Fibroblast of upper back skin (primary cell): ENCODE measurements at places on chromosomes 5 and 9.

- DNase-seq, result no peak
Measured at GRCh38 chr9:70978085-70978484, 143.3 kb downstream of the TRPM3 start.

DNA sequence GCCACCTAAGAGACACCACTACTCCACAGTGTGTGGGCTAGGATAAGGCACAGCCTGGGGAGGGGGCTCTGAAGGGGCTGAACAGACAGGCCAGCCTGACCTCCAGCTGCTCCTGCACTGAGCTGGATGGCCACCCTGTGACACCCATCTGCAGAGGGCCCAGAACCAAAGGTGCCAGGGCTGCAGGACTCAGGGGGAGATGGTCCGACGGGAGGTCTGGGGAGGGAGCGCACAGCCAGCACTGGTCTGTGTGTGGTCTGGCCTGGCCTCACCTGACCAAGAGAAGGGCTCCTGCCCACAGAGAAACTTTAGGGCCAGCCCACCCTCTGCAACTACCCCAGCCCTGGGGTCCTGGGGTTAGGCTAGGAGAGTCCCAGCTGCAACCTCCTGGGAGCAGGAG, 789 bp downstream of the LTC4S start:
- DNase-seq, result no peak

DNA sequence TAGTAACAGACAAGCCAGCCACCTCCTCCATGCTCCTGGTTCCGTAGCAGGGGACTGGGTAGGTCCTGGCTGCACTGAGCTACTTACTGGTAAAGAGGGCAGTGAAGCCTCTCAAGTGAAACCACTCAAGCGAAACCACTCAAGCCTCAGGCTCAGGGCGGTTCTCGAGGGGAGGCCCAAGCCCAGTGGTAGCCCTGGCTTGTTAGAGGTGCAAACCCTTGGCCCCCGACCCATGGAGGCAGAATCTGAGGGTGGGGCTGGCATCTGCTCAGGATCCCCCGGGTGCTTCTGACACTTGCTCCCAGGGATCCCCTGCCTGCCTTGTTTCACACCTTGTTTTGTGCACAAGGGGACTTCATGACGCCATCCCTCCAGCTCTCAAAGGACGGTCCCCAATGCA, 76.5 kb upstream of the OLFM1 start:
- no peak for DNase-seq

GRCh38 chr5:175060257-175060656, 335.9 kb downstream of the MSX2 start:
- no peak for DNase-seq

- DNase-seq, result no peak
Measured at GRCh38 chr9:748861-749497, 92.5 kb upstream of the DMRT1 start.

DNA sequence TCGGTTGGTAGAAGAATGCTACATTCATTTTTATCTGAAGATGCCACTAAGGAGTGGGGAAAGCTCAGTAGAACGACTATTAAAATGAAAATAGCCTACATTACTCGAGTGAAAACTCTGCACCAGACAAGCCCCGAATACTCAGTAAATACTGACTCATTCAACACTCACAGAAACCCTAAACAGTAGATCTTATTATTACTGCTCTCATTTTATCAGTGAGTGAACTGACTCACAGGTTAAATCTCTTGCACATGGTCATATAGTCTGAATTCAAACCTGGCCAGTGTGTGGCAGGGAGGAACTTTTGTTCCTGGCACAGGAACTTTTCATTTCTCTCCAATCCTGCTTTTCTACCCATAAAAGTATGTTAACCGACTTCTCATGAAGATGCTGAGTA, 9.6 kb upstream of the PAPPA start:
- peak; percentile 73 for DNase-seq

DNA sequence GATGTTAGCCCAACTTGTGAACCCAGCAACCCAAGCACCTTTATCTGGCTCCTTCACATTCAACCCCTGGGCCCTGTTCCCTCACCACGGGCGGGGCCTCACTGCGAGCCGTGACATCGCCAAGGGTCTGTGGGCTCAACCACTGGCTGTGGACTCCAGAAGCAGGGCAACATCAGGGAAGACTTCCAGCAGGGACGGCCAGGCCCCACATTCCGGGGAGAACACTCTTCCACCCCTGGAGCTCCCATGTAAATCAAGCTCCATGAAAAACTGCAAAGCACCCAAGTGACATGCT, 175.3 kb downstream of the ERCC6L2 start:
- no peak for DNase-seq

GRCh38 chr5:87361536-87362213, 51.1 kb downstream of the CCNH start:
- peak; percentile 57 for DNase-seq

DNA sequence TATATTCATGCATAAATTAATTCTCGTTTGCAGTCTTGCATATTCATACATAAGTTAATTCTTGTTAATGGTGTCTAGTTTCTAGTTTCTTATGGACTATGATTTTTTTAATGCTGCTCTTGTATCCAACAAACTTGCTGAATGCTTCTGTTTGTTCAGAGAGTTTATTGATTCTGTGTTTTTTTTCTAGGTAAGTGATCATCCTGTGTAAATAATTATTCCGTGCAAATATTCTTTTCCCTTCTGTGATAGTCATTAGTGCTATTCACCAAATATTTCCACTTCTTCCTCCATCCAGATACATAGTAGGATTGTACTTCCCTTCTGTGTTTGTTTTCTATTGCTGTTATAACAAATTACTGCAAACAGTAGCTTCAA, 35.8 kb upstream of the SHISAL2B start:
- no peak for DNase-seq

DNA sequence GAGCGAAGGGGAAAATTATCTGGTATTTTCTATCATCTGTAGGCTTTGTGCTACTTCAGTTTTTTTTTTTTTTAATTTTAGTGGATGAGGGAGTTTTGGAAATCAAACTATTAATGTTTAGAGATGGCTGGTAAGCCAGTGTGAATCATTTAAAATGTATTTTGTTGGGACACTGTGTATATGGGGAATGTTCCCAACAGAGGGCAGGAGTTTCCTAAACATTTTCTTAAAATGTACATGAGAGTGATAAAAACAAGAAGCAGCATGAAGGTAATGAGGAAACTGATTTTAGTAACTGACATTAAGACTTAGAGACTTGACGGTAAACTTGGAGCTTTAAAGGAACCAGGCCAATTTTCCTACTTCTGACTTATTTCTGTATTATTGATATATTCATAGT, 68.2 kb upstream of the ITGA2 start:
- peak; percentile 39 for DNase-seq

- DNase-seq, result no peak
Measured at GRCh38 chr9:121785673-121786542, 134.5 kb downstream of the DAB2IP start.

GRCh38 chr5:65014769-65015168, 246.0 kb downstream of the CWC27 start:
- DNase-seq, result no peak

DNA sequence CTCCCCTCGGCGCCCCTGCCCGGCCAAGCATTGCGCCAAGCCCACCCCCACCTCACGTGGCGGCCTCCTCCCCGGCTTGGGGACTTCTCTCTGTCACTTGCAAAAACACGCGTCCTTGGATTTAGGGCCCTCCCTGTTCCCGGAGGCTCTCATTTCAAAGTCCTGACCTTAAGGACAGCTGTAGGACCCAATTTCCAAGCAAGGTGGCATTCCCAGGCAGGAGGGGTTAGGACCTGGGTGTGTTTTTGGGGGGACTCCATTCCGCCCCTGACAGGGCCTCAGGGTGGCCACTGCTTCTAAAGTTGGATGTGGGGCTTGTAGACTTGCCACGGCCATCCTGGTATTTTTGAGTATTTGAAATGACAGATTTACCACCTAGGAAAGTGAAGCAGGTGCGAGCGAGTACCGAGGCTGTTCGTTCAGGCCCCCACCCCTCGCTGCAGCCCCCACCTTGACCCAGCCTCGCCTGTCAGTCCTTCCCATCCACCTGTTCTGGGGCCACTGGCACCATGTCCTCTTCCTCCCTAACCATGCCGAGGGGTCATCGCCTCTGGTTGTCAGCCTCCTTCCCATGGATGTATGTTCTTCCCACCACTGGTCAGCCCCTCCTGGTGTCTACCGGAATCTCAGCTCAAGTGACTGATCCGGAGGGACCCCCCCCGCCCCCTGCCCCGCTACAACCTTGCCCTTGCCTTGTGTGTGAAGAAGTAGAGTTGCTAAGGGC, 52.4 kb downstream of the MRPL36 start:
- DNase-seq, result no peak

- no peak for DNase-seq
Measured at GRCh38 chr9:4879115-4879558, 86.4 kb downstream of the RCL1 start.

DNA sequence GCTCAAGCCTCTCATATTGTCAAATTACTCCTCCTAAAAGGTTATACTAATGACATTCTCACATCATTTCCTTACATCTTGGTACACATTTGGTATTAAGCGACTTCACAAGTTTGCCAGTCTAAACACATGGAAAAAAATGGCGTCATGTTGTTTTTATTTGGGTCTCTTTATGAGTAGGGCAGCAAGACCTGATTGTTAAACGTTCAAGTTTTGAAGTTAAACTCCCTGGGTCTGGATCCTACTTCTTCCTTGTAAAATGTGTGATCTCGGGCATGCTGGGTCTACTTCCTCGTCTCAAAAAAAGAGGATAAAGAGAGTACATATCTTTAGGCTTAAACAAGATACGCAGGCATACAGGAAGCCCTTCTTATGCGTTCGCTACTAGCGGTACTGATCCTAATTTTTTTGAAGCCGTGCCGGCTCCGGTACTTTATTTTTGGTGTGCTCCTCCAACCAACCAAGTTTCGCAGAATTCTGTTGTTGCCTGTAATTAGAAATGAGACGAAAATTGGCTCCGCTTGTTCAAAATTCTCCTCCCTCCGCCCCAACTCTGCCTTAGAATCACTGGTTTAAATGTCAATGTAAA, 596 bp upstream of the CDC37L1 start:
- DNase-seq, result no peak

DNA sequence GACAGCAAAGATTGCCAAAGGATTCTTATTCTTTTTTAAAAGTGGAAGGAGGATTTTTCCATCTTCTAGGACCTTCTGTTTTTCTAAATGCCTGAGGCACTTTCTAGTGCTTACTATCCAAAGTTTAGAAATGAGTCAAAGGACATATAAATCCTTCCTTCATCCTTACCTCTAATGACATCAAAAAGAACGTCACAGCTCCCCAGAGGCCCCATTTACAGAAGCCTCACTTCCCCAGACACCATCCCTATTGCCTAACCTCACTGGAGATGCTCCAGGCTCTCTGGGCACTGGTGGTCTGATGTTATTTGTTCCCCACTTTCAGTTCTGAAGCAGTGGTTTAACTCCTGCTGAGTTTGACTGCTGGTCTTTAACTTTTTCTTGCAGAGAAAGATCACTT, 504.3 kb downstream of the AGTPBP1 start:
- DNase-seq, result peak; percentile 28

DNA sequence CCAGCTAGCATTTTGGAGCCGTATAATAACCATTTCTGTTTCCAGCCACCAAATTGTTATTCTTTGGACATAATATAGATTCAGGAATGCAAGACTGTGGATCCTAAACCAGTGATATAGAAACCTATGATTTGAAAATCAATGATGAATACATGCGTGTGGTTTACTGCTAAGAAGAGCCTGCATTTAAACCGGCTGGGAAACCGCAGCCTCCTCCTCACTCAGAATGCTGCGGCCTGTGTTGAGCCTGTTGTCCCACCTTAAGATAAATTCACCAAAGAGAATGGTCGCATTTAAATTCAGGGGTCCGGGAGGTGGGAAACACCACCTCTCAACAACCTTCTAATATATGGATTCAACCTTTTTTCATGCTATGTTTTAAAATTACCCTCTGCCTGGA, 148.0 kb downstream of the MEF2C start:
- DNase-seq, result no peak

- no peak for DNase-seq
Measured at GRCh38 chr5:150596826-150597225, 43.6 kb upstream of the SYNPO start.

DNA sequence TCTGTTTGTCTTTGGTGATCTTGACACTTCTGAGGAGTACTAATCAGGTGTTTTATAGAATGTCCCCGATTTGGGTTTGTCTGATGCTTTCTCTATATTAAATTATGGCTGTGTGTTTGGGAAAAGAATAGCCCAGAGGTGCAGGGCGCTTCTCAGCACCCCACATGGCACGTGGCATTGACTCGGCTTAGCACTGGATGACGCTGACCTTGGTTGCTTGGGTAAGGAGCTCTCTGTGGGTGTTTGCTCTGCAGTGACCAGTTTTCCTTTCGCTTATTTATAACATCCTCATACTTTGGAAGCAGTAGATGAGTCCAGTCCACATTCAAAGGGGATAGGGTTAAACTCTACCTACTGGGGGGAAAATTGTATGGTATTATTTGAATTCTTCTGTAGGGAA, 12.5 kb upstream of the FAM120AOS start:
- no peak for DNase-seq

GRCh38 chr5:78245136-78245535, 49.4 kb downstream of the AP3B1 start:
- no peak for DNase-seq

DNA sequence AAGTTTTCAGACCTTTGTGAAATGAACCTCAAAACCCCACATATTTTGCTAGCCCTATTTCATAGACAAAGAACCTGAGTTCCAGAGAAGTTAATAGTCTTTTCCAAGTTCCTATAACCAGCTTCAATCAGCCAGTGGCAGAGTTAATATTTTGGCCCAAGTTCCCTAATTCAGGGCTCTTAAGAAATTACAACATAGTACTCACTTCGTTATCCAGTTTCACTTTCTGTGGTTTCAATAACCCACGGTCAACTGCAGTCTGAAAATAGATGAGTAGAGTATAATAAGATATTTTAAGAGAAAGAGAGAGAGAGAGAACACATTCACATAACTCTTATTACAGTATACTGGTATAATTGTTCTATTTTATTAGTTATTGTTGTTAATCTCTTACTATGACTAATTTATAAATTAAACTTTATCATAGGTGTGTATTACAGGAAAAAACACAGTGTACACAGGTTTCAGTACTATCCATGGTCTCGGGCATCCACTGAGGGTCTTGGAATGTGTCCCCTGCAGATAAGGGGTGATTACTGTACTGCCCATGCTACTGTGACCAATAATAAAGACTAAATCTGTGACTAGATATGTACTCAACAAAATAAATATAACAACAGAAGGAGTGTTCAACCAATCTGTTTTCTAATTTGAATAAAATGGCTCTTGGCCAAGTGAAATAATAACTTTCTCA, 9.3 kb upstream of the MYOT start:
- DNase-seq, result no peak
